ENCODE measurements at places on chromosomes 1 and 21.

DNA sequence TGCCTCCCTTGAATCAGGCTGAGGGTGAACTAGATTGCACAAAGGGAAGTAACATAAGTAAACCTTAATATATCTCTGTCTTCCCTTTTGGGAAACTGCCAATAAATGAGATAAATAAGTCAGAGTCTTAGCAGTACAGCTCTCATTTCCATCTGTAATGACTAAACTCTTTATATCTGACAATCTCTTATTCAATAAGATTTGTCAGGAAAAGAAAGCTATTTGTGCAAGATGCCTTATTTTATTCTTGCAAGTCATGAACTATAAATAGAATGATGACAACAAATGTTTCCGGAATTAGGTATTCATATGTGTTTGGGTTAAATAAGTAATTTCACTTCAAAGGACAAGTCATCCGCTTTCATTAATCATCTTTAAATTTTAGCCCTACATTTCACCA, 229.2 kb downstream of the PTGER3 start:
- DNase-seq = no peak

- no peak for DNase-seq
These were observed 76.9 kb upstream of the PUM1 start for GRCh38 chr1:31142406-31142805.

DNA sequence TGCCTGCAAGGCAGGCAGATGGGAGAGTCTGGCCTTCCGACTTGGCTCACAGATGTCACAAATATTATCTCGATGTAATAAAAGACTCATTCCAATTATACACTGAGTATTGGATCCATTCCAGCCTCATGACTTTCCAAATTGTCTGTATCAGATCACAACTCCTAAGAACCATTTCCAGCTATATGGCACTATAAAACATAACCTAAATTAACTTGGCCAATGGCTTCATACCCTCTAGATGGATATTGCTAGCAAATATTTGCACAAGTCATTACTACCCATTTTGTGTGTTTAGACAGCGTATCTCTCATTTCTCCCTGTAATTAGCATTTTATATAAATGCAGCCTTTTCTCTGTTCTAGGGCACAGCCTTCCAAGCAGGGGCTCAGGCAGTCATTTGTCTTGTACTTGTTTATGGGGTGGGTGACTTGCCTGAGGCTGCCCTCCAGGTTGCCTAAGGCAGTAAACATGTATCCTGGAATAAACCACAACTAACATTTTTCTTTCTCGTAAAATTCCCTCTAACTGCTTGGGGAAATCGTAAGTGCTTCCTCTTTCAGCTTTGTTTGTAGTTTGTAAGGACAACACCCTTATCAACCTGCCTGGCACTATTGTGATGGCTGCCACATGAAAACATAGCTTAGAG, 70.6 kb upstream of the KCNJ6 start:
- no peak for DNase-seq

DNA sequence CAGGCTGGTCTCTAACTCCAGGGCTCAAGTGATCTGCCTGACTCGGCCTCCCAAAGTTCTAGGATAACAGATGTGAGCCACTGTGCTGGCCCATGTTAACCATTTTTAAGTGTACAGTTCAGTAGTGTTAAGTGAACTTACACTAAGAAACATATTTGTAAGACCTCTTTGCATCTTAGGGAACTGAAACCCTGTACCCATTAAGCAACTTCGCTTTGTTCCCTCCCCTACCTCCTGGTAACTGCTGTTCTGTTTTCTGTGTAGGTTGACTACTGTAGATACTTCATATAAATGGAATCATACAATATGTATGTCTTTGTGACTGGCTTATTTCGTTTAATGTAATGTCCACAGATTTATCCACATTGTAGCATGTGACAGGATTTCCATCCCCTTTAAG, 11.0 kb downstream of the NUDC start:
- no peak for DNase-seq

DNA sequence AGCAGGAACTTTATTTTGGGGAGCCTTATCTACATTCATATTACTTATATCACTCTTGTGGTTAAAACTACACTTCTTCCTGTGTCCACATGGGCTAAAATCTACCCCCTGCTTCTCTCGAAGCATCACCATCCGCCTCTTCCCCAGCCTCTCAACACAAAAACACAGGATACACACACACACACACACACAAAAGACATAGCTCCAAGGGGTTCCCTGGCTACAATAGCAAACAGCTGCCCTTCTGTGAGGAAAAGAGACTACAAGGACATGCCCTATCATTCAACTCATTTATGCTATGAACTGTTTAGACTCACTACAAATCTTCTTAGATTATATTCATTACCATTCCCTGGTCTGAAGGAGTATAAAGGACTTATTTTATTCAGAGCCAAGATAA, 155.0 kb downstream of the PIGK start:
- DNase-seq = no peak

- DNase-seq = no peak
These were observed 4.1 kb upstream of the PTPN7 start for GRCh38 chr1:202164271-202165037.

DNA sequence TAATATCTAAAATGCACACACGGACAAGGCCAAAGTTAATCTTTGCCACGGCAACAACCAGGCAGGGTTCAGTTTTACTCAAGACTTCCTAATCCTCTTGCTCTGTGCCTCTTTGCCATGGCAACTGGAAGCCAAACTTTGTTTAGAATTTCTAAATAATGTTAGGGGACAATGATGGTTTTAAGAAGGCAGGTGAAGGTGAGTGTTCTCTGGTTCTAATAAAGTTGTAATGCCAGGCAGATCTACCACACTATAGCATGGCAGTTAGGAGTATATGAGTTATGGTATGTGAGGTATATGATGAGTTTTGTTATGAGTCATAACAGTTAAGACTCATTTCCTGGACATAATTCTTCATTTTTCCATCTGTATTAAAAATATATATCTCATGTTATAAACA, 2.7 kb downstream of the PTPRC start:
- no peak for DNase-seq

DNA sequence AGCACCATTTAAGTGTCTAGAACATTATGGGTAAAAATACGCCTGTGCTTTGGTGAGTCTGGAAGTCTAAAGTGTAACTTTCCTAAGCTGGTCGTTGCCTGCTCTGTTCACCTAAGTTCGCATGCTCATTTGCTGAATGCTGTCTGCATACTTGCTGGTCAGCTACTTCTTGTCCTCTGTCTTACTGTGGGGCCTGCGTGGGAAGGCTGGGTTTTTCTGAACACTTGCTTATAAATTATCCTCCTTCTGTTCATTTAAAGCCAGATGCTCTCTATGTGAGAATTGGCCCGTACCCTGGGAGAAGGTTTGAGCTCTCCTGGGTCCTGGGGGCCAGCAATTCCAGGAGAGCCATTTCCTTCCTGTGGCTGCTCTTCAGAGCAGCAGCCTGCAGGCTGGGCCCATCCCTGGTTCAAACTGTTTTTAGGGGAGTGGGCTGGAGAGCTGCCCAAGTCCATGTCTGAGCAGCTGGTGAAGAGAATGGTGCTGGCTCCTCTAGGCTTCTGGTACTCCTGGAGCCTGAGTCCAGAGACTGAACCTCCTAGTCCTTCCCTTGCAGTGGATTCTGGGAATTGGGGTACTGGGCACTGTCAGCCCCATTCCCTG, 75.7 kb downstream of the GALNT2 start:
- DNase-seq = no peak

DNA sequence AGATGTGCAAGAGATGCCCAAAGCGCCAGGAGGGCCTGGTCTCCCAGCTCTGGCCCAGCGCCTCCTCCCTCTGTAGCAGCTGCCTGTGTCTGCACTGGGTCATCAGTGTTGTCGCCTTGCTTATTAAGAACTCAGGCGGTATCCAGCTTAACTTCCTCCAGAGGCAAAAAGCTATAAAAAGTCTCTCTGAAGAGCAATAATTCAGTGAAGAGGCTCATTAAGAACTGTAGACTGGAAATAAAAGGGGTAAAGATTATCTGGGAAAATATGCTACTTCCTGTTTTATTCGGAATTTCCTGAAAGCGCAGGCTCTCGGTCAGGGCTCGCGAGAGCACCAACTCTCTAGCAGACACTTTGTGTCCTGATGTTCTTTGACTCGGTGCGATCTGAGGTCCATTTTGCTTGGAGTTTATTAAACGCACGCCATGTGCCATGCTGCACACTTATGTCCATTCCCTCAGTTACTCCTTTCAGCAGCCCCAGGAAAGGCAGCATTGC, 70.4 kb downstream of the MRPS6 start:
- no peak for DNase-seq

DNA sequence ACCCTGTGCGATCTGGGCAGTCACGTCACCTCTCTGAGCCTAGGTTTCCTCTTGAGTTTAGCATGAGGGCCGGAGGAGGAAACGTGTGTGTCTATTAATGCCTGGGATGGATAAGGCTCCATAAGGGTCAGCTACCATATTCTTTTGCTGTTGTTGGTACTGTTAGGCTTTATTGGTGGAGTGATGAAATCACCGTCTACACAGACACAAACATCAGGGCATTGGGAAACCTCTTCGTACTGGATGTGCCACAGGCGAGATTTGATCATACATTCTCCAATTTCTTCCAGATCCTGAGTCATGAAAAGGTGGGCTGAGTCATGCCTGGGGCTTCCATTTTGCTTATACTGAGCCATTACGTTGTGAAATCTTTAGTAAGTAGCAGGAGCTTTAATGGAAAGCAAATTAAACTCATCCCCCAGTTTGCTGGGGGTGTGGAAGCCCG, 24.9 kb upstream of the GRHL3 start:
- no peak for DNase-seq

All from HEK293T (cell line).